Activated T-helper 2 cell treated with anti-CD3 and anti-CD28 coated beads, Interferon-gamma antibody, Interleukin-2, Interleukin-4, amounts not matched to agents 10 μg/mL and 5 μg/mL and 100 μg/mL, durations not matched to agents 14 hours and 24 hours and 36 hours (primary cell): ENCODE measurements at places on chromosomes 5 and 9. TPM values are rescaled to one million over a fixed set of nuclear protein-coding genes. Genes with fewer than 3 reads are reported as not detected.
A peak's percentile ranks its signal among the peaks of the same experiment; 100 is the strongest.

GRCh38 chr5:58462154-58462553, 2.3 kb upstream of the PLK2 start:
- DNase-seq = no peak

DNA sequence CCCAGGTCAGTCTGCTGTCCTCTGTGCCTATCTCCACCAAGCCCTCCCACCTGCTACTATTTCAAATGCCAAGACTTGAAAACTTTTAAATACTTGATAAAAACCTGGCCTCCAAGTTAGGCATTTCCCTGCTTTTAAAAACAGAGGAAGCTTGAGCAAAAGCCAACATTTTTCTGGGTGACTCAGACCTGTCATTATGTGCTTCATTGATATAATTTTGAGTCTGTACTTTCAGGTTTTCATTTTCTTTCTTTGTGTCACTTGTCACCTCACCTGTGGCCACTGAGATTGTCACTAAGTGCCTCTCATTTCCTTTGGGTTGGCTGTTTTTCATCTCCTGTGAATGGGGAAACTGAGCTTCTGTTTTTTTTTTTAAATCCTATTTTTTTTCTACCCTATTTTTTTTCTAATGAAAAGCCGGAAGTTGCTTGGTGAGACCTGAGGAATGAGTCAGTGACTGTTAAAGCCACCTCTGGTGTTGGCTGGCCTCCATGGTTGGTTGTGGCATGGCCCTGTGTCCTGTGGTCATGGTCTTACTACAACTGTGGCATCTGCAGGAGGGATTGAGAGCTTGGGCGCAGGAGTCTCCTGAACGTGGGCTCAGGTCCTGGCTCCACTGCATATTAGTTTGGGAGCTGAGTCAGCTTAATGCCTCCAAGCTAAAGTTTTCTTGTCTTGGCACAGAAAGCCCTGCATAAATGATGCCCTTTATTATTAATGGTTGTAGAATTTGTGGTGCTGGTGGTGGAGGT, 56.7 kb downstream of the ARHGAP26 start:
- DNase-seq = no peak

DNA sequence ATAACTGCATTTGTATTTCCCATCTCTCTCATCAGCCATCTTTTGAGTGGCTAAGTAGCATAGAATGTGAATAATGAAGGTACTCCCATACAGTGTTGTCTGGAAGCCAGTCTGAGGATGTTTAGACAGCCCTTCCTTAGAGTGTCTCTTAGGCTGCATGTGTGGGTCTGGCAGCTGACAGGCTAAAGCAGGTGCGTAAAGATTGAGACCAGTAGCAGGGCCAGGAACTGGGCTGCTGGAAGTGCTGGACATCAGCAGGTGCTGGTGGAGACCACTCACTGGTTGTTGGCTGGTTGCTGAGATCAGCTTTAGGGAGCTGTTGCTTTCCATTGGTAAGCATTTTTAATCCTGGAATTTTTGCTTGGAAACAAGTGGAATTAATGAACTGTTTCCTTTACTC, 197.5 kb downstream of the PCSK5 start:
- DNase-seq = no peak

Gene CER1
- total RNA-seq = not detected in 2 replicates

- no peak for DNase-seq
Measured at GRCh38 chr9:7606591-7606990, 193.0 kb downstream of the DMAC1 start.

Gene HAVCR2
- 48.6 and 50.5 TPM in 2 replicates for total RNA-seq

DNA sequence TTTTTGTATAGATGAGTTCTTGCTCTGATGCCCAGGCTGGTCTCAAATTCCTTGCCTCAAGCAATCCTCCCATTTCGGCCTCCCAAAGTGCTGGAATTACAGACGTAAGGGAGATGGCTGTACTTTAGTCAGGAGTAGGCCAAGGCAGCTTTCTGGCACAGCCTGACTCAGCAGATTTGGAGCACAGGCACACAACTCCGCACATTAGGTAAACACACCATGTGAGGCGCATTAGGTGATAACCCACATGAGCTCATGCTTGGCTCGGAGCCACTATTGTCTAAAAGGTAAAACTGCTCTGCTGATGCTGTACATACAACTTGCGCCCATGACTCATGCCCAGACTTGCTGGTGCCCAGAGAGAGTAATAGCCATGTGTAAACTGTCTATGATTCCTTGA, 1157.9 kb downstream of the TAF11L14 start:
- no peak for DNase-seq

- peak; percentile 73 for DNase-seq
Measured at GRCh38 chr9:129235931-129236331, 57.9 kb upstream of the IER5L start.

DNA sequence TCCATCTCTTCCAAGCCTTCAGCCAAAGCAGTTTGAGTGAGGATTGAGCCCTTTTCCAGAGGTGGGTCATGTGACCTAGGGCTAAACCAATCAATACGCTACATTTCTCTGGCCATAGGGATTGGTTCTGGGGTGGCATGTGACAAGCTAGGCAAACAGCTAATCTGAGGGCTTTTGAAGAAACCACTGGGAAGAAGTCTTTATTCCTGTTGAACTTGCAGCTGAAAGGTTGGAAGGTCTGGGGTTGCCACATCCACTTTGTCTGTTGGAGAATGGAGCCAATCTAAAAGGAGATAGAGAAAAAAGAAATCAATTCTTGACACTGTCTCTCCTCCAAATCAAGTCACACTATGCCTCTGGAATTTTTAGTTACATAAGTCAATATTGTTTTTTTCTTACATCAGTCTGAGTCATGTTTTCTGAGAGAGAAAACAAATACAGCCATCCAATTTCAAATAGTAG, 637.8 kb upstream of the WWC1 start:
- DNase-seq = no peak

Gene MAMDC2
- not detected in 2 replicates for total RNA-seq

DNA sequence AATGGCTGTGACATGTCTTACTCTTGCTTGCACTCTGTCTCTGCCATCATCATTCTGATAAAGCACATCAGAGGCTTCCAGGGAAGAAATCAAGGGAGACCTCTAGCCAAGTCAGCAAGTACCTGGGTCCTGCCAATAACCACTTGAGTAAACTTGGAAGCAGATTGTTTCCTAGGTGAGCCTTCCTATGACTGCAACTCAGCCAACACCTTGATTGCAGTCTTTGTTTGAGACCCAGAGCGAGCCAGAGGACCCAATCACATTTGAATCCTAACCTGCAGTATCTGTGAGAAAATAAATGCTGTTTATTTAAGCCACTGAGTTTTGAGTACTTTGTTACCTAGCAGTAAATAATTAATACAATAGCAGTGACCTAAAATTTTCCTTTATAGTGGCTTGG, 356.8 kb upstream of the CHD1 start:
- DNase-seq = no peak

- peak; percentile 11 for DNase-seq
Measured at GRCh38 chr9:128550770-128551656, 1.4 kb upstream of the SPTAN1 start.

DNA sequence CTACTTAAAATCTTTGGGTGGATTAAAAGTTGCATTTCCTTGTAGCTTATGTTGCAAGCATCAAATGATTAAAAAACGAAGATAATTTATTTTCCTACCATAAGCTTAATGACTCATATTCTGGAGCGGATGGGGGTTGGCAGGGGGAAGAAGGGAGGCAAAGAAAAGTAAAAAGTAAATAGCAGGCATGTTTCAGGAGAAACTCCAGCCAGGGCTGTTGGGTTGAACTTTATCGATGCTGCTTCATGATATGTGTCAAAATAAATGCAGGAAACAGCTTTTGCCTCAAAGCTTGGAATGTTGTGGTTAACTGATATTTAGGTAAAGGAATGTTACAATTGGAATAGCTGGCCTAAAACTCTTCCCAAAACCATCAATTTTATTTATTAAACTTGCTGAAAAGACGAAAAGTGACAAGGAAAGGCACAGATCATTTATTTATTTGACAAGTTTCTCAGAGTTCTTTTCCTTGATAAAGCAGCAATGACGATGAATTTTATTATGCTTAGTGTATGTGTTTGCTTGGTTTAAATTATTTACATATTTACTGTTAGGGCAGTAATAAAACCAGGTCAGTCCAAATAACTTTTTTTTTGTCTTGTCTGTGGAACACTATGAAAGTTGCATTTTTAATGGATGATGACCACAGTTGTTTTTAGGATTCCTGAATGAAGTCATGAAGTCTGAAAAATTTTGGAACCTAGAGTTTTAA, 177.9 kb downstream of the PCSK1 start:
- DNase-seq = no peak

Gene CENPH
- total RNA-seq = 35.3 and 37.0 TPM in 2 replicates

Gene BHMT
- total RNA-seq = not detected in 2 replicates

GRCh38 chr9:9352877-9353481, 1259.8 kb downstream of the PTPRD start:
- DNase-seq = no peak

Gene ASPN
- not detected in 2 replicates for total RNA-seq

DNA sequence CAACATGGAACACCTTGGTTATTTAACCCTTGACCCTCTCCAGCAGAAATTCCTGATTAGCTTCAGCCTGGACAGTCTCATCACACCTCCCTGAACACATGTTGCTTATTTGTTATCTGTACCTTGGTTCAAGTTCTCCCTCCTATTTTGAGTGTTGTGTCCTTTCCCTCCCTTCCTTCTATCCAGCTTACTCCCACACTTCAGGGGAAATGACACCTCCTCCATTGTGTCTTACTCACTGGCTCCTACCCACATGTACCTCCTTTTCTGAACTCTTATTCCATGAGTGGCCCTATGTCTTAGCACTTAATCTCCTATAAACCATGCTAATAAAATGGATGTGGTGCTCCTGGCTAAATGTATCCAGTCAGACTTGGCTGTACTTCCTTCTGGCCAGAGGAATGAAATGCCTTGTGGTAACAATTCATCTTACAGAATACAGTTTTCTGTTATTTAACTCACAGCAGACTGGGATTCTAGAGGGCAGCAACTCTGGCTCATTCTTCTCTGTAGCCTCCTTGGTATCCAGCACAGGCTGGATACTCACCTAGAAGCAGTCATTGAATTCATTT, 11.2 kb downstream of the LIX1 start:
- DNase-seq = no peak

Gene SGCD
- not detected in 2 replicates for total RNA-seq

DNA sequence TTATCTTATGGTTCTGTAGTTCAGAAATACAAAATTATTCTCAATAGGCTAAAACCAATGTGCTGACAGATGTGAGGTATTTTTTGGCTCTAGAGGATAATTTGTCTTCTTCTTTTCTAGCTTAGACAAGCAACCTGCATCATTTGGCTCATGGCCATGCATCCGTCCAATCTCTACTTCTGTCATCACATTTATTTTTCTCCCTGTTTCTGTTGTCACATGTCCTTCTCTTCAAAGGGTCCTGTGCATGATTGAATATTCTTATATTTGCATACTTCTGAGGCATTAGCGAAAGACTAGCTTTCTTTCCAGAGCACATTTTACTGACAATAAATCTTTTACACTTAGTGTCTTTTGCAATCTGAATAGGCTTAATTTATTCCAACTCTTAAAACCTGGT, 564.7 kb downstream of the CDH10 start:
- DNase-seq = no peak

GRCh38 chr9:123000371-123001068, 32.9 kb upstream of the GPR21 start:
- no peak for DNase-seq

- DNase-seq = no peak
Measured at GRCh38 chr9:93010056-93010455, 48.4 kb upstream of the SUSD3 start.

Gene DDX4
- 0.09 TPM in 1 of 2 replicates, not detected in the other for total RNA-seq

DNA sequence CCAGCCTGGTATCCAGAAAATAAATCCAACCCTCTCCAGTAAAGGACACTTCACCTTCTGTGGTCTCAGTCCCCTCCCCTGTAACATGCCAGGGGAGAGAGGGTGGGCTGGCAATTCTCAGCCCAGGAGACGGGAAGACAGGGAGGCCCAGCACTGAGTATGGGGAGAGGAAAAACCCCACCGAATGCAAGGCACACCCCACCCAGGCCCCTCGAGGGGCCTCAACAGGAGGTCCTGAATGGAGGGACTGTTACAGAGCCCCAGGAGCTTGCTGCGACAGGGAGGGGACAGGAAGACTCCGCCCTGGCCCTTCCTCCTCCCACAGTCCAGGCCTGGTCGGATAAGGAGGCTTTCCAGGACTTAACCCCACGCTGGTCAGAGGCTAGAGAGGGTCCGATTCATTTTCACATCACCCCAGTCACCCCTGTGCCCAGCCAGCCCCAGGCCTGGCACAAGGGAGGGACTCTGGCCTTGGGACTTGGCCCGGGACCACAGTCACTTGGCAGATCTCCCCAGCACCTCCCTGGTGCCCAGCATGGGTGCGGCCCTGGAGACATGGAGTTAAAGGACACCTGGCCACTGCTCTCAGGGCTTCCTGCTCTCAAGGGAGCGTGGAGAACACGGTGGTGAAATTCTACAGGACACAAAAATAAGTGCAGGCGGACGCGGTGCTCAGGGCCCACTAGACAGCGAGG, 44.9 kb upstream of the STXBP1 start:
- no peak for DNase-seq

DNA sequence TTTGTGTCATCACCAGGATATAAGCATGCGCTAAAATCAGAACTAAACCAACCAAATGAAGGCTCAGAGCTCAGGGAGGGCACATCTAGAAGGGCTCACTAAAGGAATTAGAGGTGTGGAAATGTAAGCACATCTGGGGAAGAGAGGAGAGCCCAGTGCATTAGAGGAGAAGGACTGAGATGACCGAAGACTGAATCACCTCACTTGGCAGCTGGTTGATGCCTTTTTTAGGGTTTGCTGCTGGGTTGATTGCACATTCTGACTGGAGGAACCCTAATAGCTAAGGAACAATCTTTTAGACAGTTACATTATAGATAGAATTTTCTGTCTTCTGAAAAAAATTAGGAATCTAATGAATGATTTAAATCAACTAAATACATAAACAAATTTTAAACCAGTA, 8.2 kb upstream of the IFNA21 start:
- DNase-seq = no peak

GRCh38 chr5:145324101-145324500, 511.0 kb downstream of the PRELID2 start:
- DNase-seq = no peak

GRCh38 chr9:4475301-4475700, 15.0 kb upstream of the SLC1A1 start:
- no peak for DNase-seq

DNA sequence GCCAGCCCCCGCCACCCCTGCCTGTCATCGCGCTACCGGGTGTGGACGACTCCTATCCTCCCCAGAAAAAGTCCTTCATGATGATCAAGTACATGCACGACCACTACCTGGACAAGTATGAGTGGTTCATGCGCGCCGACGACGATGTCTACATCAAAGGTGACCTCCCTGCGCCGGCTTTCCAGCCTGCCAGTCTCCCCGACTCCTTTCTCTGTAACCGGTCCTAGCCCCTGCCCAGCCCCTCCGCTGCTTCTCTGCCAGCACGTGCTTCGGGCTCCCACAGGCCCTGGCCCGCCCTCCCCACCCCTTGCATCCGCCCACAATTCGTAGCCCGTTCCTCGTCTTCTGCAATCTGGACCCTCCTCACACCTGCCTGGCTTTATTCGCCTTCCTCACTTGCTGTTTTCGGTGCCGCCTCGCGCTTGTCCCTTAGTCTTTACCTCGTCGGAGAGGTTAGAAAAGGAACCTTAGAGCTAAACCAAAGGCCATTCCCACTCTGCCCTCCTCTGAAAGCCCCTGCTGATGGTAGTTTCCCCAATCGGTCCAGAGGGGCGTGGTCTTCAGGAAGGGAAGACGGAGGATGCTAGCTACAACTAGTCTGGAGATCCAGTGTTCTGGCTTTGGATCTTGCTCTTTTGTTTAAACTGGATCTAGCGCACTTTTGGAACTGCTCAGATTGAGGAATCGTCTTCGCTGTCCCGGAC, 1.4 kb downstream of the CHSY3 start:
- DNase-seq = no peak
